ENCODE measurements at places on chromosomes 7 and 10.
A peak's percentile ranks its signal among the peaks of the same experiment; 100 is the strongest.

DNA sequence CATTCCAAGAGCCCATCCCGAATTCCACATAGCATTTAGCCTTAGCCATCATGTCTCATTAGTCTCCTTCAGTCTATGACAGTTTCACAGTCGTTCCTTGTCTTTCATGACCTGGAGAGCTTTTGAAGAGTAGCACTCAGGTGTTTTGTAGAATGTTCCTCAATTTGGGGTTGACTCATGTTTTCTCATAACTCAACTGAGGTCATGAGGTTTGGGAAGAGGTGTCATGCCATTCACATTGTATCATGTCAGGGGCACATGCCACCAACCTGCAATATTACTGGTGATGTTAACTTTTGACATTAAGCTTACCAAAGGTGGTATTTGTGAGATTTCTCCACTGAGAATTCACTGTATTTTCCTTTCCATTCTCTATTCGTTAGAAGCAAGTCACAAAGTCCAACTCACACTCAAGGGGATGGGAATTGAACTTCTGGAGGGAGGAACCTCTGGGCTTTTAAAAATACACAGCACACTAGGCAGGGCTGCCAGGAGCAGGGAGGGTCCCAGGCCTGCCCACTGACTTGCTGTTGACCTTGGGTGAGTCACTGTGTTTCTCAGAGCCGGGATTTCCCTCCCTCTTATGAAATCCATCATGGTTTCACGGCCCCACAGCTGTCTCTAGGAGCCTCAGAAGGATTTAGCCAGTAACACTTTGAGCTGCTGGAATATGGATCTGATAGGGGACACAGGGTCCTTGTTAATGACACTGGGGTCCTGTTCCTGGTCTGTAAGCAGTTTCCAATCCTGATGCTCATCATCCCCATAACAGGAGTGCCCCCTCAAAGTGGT lies 74.4 kb upstream of the TCF7L2 start:
- DNase-seq, result no peak

GRCh38 chr10:75592151-75592787 lies 160.8 kb downstream of the LRMDA start:
- no peak for DNase-seq

GRCh38 chr7:106344861-106345260 lies 60.1 kb upstream of the NAMPT start:
- DNase-seq, result no peak

DNA sequence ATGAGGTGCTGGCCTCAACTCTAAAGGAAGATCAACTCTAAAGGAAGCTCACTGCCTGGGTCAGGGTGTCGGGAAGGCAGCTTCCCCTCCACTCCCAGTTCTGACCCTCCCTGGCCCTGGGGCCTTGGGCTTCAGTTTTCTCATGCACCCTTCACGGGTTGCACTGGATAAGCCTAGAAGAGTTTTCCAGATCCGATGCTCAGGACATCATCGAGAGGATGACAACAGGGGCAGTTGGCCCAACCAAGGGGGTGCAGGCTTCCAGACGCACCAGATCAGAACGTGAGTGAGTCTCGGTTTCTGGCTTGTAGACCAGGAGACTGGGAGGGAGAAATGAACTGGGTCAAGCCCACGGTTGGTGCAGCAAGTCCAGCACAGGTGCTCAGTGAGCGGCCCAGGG lies 34.2 kb upstream of the CHST15 start:
- no peak for DNase-seq

- peak; percentile 18 for DNase-seq
These were observed 536.0 kb upstream of the GALNT17 start for GRCh38 chr7:70595755-70596597.

GRCh38 chr10:129904323-129904722 lies 59.8 kb downstream of the EBF3 start:
- DNase-seq, result no peak

GRCh38 chr7:155259866-155260497 lies 37.7 kb upstream of the INSIG1 start:
- no peak for DNase-seq

GRCh38 chr7:51009716-51010496 lies 227.2 kb upstream of the GRB10 start:
- no peak for DNase-seq
